T-helper 1 cell (primary cell): ENCODE measurements at places on chromosomes 6 and 20.

- DNase-seq: no peak
Observed at GRCh38 chr6:2213086-2213485, 32.3 kb downstream of the GMDS start.

- DNase-seq: no peak
Observed at GRCh38 chr6:78347191-78347916, 520.0 kb upstream of the IRAK1BP1 start.

GRCh38 chr6:25436760-25437159 is 157.6 kb downstream of the CARMIL1 start:
- no peak for DNase-seq

DNA sequence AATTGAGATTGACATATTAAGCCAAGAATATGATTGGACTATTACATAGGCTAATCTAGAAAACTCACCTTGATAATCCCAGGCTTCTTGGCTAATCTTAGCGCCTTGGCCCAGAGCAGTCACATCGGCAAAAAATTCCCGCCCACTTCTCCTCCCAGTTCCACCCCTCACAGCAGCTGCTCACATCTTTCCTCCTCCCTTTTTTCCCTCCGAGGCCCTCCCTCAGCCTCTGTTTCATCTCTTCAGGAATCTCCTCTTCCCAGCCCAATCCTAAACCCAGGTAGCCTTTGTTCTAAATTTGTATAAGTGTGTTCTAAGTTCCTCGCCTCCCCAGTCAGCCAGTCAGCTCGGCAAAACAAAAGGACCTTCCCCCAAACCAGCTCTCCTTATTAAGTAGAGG is 184.3 kb downstream of the PRKN start:
- no peak for DNase-seq

GRCh38 chr6:49506569-49507111 is 6.9 kb downstream of the GLYATL3 start:
- no peak for DNase-seq

DNA sequence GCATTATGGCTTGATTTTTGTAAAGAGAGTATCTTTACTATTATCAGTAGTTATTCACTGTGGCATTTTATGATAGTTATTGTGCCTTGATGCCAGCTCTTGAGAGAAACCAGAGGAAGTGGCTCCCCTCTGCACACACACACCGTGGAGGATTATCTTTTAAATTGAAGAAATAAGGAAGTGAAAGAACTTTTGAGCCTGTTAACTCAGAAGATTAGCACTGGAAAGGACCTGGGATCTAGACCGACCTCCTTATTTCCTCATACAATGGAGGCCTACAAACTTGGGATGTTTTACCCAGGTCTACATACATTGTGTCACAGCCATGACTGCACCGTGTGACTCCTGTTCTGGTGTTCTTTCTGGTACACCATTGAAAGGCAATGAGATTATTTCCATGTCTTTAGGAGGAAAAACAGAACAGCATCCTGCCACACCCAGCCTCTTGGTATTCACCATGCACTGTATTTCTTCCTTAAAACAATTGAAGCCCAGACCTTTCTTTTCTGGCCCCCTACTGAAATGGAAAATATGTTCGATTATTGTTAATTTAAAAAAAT is 40.6 kb downstream of the HECA start:
- no peak for DNase-seq

DNA sequence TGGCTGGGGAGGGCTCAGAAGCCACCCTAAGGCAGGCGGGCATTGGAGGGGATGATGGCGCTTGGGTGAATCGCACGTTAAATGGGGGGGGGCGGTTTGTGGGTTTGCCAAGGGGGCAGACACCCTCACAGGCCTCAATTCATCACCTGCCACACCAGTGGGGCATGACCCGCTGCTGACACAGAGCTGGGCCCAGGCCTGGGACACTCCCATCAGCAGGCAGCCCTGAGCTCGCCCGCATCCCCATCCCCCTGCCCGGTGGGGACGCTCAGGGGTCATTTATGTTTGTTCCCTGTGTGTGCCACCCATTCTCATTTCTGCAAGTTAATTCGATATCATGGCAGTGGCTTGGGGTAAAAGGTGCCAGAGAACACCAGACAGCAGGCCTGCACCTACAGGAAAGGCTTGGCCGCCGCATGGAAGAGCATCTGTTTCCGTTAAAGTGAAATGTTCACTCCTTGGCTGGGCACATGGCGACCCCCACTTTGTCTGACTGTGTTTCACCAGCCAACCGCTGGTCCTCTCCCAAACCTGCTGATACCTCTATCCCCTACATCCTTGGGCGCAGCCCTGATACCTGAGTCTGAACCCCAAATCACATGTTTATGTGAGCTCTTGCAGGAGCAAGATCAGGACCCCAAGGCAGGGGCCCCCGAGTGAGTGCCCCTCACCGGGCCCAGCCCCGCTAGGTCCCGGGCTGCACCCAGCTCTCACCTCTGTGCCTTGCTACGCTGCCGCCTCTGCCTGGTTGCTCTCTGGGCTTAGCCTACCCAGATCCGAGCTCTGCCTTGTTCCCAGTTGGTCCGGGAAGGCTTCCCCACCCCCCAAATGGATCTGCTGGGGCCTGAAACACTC is 248.8 kb downstream of the TAF4 start:
- DNase-seq: no peak

DNA sequence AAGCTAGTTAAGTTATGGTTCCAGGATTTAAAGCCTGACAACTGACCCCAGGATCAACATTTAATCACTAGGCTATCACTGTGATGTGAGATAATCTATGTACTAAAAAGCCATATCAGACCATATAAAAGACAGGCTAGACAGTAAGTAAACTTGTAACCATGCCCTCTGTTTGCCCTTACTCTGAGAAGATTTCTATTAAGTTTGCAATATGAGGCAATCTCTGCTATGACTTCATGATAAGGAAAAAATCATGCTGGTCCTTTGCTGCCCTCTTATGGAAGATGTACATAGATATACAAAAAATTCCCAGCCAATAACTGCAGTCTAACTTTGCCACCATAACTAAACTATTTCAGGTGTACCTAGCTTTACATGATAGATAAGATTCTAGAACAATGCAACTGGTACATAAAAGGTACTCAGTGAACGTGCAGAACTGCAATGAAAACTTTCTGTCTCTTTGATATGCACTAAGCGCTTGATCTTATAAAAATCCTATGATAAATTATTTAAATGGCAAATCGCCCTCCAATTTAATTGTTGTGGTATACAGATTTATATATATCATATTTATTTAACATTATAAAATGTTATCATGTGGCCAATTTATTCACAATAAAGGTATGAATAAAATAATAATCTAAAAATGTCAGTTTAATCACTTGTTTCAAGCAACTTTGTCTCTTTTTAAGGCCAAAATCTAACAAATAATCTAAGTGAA is 70.5 kb downstream of the FAM217A start:
- no peak for DNase-seq

- no peak for DNase-seq
Observed at GRCh38 chr20:19913349-19913748, 103.8 kb upstream of the NAA20 start.

DNA sequence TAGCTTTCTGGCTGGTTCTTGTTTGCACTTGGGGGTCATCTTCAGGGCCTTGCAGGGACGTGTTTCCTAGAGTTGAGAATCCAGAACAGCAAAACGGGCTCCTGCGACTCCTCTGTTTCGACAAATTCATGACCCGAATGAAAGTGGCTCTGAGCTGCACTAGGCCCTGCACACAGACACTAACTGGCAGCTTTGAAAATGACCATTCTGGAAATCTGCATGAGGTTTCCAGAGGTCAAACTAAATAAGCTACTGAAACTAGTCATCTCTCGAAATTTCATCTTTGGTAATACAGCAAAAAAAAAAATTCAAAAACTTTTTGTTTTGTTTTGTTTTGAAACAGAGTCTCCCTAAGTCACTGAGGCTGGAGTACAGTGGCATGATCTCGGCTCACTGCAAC is 15.5 kb upstream of the BMP7 start:
- no peak for DNase-seq

GRCh38 chr20:61731363-61732181 is 334.1 kb downstream of the TAF4 start:
- no peak for DNase-seq

GRCh38 chr6:12440981-12441380 is 150.8 kb downstream of the EDN1 start:
- no peak for DNase-seq

GRCh38 chr6:43807228-43808061 is 37.4 kb downstream of the VEGFA start:
- no peak for DNase-seq

- DNase-seq: no peak
Observed at GRCh38 chr6:7106215-7106751, 1.5 kb upstream of the RREB1 start.

- no peak for DNase-seq
Observed at GRCh38 chr6:35021004-35021403, 120.1 kb downstream of the TCP11 start.

DNA sequence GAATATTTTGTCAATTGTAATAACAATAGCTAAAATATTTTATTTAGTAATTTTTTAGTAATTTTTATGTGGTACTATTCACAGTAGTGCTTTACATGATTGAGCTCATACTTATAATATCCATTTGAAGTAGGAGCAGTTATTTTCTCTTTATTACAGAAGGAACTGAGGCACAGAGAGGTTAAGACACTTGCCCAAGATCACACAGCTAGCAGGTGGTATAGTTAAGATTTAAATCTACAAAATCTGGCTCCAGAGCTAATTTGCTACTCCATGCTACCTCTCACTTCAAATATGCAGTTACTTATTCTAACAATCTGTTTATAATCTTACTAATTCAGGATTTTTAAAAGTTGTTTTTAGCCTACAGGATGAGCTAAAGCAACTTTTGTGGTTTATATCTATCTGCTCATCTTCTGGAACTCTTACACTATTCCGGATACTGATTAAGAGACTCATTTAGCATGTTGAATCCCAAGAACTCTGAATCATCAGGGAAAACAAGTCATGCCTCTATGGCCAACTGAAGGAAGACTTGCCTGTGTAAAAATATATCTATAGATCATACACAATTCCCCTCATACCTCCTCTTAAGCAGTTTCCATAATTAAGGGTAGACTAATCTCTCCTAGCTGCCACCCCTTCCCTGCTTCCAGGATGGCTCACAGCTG is 324.2 kb downstream of the UBE3D start:
- no peak for DNase-seq

- peak; percentile 94 for DNase-seq
Observed at GRCh38 chr6:109482905-109483734, at the start of gene ZBTB24. Gene ZBTB24 (minus strand): TSS chr6:109483219. CDS start chr6:109482026, 1,193 bp downstream.

GRCh38 chr6:31740397-31741223 is 805 bp downstream of the MSH5 start:
- no peak for DNase-seq

DNA sequence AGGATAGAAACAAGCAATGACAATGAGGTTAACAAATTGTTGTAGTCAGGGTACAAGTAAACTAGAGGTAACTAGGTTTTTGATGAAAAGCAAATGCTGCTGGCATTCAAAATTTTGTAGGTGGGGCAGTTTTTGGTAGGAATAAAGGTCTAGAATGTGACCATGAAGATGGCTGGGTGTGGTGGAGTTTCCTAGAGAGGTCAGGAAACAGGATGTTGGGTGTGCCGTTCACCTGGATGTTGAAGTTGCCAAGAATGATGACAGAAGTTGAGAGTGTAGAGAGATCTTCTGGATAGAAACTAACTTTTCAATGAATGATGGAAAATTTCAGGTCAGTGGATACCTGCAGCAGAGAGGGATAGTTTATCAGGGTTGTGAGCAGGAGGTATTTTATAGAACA is 22.7 kb downstream of the MAPK14 start:
- DNase-seq: no peak

GRCh38 chr20:11995805-11996567 is 78.3 kb downstream of the BTBD3 start:
- no peak for DNase-seq

DNA sequence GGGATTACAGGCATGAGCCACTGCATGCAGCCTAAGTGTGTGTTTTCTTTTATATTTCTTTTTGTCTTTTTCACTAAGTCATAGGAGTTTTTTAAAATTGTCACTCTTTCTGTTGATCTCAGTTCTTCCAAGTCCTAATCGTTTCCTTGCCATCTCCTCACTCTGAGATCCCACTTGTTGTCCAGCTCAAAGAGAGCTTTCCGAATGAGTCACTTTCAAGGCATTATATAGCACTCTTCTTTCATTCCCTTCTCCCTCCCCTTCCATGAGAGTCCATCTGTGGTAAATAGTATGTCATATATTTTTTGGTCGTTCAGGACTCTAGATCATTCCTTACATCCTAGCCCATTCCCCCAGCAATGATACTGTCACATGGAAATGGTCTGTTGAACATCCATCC is 4.3 kb downstream of the VAPB start:
- DNase-seq: no peak

- DNase-seq: no peak
Observed at GRCh38 chr20:14617123-14617522, 279.7 kb upstream of the FLRT3 start.
